ENCODE measurements at places on chromosomes 3 and 15.

DNA sequence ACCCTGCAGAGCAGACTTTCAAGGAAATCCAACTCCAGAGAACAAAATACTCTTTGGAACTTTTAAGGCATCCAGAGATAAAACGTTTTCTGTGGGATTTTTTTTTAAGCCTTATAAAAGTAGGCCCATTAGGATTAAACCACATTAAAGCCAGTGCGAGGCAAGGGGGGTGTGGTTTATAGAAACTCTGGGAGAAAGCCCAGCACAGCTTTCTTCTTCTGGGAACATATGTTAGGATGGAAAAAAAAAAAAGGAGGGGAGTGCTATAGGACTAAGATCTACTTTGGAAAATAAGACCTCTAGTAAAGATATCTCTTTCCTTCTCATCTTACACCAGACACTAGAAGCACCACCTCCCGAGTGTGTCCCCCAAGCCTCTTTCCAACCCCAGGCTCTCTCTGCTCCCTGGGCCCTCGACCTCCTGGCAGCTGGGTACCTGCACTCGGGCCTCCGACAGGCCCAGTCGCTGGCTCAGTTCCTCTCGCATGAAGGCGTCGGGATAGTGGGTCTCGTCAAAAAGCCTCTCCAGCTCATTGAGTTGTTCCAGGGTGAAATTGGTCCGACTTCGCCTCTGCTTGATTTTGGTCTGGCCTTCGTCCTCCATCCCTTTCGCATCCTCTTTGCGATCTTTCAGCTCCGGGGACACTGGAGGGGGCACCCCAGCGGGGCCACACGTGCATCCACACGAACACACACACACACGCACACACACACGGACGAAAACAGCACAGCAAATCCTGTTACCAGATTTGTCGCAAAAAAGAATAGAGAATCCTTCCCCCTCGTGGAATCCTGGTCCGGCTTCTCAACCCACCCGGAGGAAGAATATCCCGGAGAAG is 3.8 kb downstream of the SHOX2 start:
- no peak for DNase-seq

GRCh38 chr3:104126864-104127553 is 1239.7 kb upstream of the ALCAM start:
- DNase-seq = no peak

DNA sequence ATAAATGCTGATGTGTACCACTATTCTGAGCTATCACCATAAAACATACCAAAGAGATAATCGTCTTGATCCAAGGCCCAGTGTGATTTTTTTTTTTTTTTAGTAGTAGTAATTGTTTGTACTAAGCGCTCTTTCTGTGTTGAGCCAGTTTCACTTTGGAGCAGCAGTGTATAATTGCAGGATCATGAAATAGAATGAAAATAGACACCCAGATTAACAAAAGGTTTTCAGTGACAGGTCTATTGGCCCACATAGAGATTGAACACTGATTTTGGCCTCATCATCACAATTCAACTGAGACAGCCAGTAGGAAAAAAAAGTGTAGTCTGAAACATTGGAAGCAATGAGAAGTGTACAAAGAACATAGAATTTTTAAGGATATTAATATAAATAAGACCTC is 749.8 kb downstream of the NAALADL2 start:
- no peak for DNase-seq

DNA sequence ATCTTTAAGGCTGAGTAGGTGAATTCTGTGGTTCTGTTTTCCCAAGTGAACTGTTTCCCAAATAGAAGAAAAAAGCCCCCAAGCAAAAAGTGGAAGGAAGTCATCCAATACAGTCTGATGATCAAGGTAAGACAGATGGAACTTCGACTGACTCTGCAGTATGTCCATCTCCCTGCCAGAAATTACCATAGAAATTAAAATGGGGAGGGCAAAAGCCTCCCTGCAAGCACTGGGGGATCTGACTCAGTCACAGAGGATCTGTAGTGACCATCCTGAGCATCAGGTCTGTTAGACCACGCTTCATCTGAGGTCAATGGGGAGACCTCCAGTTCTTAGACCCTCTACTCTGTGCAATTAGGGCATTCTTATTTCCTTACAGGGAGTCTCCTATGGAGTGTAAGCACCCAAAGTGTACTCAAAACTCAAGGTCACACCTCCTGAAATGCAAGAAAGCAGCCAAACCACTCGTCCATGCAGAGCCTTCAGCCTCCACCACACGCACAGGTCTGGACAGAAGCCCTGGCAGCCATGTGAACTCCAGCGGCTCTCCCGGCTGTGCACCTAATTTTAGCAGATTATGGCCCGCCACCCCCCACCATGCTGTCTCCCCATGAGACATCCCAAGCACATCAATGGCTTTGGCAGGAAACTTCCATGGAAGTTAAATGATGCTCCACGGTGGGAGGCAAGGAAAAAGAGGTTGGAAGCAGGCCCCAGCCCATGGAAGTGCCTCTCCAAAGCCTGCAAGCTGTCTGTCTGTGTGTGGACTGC is 348.7 kb downstream of the NTRK3 start:
- no peak for DNase-seq

GRCh38 chr3:142553741-142554140 is 24.8 kb downstream of the ATR start:
- no peak for DNase-seq

- no peak for DNase-seq
Measured at GRCh38 chr3:72301779-72302178, 516.8 kb upstream of the PROK2 start.

DNA sequence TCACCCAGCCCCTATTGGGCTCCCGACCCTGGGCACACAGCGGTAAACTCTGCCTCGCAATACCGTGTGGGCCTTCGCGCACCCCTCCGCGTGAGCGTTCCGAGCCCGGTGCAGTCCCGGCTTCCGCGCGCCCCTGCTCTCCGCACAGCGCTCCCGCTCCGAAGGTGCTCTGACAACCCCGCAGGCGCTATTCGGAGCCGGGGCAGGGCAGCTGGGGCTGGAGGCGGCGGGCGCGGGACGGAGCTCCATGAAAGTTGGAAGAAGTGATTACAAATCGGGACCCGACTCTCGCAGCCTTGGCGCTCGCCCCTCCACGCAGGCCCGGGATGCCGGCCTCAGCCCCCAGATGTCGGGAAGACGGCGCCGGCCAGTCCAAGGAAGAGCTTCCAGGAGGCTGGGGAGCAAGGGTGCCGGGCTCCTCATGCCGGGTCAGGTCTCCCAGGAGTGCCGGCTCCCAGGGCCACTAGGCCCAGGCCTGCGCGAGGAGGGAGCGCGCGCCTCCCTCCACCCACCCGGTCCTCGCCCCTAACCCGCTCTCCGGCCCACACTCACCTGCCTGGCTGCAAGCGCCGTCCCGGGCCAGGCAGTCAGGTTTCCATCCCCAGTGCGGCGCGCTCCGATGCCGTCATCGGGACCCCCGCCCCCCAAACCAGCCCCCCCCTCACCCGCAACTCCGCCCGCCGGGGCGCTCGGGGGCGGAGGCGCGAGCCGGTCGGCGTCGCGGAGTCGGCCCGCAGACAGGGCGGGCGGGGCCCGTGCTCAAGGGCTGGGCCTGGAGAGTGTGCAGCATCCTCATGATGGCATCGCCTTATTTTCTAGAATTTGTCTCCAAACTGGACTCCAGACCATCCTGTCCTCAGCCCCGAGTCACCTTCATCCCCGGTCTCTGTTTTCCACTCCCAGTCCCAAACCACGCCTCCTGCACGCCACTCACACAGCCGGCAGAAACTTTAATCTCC is at the start of gene KIF7:
Gene KIF7 (minus strand): TSS at position 621 of the 959 bp plus-strand sequence. CDS start 2,537 bp downstream, outside the sequence.
- peak; percentile 88 for DNase-seq

GRCh38 chr3:37825744-37826400 is 35.8 kb upstream of the CTDSPL start:
- DNase-seq = no peak

DNA sequence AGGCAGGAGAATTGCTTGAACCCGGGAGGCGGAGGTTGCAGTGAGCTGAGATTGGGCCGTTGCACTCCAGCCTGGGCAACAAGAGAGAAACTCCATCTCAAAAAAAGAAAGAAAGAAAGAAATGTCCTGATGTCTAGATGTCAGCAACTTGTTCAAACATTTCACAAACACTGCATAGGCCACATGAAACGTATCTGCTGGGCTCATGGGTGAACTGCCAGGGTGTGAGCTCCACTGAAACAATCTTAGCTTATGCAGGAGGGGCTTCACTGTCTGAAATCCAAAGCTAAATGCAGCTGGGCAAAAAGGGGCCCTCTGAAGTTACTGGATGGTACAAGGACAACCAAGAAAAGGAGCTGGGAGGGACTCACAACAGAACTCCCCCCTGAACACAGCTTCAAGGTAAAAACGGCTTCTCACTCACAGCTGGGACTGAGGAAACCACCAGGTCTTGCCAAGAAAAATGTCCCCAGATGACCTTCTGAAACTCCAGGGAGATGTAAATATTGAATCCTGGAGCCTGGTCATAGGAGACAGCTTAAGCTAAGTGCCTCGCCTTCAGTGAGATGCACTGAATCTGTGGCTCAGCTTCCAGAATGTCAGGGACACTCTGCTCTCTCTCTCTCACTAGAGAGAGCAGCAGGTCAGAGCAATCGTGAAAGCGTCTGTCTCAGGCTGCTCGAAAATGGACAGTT is 31.9 kb downstream of the SEC61A1 start:
- DNase-seq = no peak

GRCh38 chr3:58630076-58630709 is 36.4 kb downstream of the FAM3D start:
- DNase-seq = peak; percentile 56

DNA sequence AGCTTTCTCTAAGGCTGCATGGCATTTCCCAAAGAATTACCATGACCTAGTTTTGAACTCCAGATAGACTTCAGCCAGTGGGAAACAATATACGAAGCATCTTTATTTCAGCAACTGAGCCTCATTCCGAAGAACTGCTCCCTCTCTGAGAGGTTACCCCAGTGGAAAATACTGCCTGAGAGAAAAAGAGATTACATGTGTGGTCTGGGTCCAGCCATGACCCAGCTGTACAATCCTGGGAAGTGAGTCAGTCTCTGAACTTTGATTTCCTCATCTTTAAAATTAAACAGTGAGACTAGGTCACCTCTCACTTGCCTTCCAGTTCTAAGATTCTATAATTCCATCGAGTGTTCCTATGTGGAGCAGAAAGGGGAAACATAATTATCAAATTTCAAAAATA is 42.4 kb downstream of the TNIK start:
- DNase-seq = peak; percentile 86

Measured in AG08395 (cell line).